Astrocyte of the cerebellum (primary cell): ENCODE measurements at places on chromosomes 3 and 15.

GRCh38 chr3:188721990-188722389 lies 449.8 kb upstream of the TPRG1 start:
- DNase-seq: no peak

GRCh38 chr3:129481766-129482332 lies 41.8 kb downstream of the IFT122 start:
- DNase-seq: no peak

- DNase-seq: no peak
Measured at GRCh38 chr3:102714567-102714966, 279.8 kb downstream of the ZPLD1 start.

- DNase-seq: no peak
Measured at GRCh38 chr3:129308636-129309035, 30.0 kb downstream of the HMCES start.

DNA sequence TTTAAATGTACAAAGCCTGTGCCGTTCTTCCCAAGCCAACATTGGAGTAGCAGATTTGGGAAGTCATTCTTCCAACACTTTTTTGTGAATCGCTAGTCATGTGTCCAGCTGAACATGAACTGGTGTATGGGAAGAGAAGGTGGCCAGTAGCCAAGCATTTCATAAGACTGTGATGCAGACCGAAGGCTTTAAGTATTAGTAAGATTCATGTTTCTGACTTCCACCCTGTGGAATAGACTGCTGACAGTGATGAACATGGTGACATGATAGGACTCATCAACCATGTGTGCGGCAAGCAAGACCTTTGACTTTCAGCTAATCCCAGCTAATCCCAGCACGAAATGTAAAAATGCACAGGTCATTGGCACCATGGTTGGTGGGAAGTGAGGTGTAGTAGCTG lies 48.3 kb upstream of the THSD4 start:
- no peak for DNase-seq

DNA sequence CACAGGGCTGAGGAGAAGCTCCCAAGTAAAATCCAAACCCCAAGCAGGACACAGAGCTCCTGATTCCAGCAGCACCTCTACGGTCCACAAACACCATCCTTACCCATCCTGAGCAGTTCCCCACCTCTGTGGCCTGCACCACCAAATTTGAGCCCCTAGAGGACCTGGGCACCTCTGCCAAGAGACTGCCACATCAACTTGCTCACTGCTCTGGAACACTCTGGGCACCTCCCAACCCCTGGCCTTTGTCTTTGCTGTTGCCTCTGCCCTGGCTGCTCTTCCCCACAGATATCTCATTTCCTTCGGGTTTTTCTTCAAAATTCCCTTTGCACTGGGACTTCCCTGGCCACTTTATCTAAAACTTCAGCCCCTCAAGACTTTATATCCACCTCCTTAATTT lies 5.8 kb downstream of the RLBP1 start:
- DNase-seq: no peak

- no peak for DNase-seq
Measured at GRCh38 chr3:64190517-64191515, 34.5 kb downstream of the PRICKLE2 start.

DNA sequence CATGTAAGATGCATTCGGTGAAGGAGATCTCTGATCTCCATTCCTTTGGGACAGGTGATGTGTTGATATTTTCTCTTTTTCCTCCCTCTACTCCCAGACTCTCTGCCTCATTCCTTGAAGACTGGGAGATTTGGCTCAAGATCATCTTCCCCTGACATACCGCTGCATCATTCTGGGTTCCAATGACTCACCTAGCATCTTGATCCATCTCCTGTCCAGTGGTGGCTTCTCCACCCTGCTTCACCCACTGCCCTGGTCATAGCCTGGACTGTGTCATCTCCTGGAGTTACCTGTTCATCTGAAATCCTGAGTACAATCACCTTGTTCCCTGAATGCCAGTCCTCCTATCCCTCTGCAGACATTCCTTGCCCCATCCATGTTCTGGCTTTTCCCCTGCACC lies 57.4 kb upstream of the TRAK1 start:
- no peak for DNase-seq

GRCh38 chr3:47423548-47424145 lies 42.8 kb downstream of the PTPN23 start:
- DNase-seq: no peak

- DNase-seq: no peak
Measured at GRCh38 chr3:25235466-25235865, 192.6 kb upstream of the RARB start.

DNA sequence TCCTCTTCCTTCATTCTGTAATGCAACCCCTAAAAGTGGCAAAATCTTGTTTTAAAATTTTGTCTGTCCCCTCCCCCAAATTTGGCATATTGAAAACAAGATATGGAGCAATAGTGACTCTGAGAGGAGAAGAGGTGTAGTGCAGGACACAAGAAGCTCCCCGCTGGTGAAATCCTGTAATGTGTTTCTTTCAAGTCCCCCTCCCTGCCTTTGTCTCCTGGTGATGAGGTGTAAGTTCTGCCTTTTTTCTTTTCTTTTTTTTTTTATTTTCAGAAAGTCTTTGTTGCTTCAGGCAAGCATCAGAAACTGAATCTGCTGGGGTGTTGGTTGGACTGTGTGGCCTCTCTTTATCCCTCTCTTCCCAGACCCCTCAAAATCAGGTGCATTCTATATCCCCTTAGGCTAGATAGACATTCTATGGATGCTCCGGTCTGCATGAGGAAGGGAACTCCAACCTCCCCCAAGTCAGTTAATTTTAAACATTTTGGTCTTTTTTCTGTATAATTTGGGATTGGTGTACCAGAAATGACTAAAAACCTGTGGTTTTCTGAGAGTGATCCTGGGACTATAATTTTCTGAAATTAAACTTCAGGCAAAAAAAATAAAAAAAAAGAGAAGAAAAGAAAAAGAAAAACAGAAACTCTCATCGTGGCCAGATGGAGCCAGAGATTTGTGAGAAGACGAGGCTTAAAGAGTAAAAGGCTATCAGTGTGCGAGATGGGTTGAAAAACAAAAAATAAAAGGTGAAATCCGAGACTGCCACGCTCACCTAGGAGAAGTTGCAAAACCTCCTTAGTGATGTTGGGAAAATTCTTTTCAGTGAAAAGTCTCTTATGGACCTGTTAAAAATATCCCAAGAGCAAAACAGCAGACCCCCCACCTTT lies 21.4 kb downstream of the ACKR2 start:
- no peak for DNase-seq

- DNase-seq: no peak
Measured at GRCh38 chr3:105367063-105367405, 325 bp downstream of the ALCAM start.

DNA sequence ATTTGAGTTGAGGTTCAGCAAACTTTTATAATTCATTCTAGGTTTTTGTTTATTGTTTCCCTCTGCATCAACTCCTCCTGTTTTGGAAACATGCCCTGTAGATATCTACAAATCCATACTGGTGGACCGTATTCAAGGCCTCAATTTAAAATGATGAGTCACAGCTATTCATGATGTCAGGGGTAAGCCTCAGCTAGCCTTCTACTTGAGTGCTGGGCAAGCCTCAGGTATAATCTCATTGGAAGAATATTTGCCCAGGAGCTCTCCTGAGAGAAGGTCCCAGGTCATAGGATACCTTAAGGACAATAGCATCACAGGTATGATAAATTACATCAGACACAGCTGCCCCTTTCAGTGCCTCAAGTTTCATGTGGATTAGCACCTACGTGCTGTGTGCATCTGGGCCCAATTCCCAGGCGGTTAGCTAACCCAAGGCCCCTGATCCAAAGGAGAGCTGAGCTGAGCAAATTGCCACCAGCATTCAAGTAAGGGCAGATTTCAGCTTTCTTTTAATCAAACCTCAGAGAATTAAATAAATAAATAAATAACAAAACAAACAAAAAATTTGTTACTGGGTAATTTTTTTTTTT lies 87.5 kb downstream of the KCNMB2 start:
- no peak for DNase-seq

- DNase-seq: no peak
Measured at GRCh38 chr3:14787630-14788029, 31.1 kb upstream of the FGD5 start.

GRCh38 chr15:31237043-31237324 lies 89.7 kb upstream of the KLF13 start:
- DNase-seq: no peak

GRCh38 chr15:70670680-70671079 lies 92.7 kb downstream of the UACA start:
- DNase-seq: peak; percentile 8

- DNase-seq: no peak
Measured at GRCh38 chr3:120642368-120642948, 39.6 kb downstream of the HGD start.

GRCh38 chr3:152718810-152719209 lies 116.1 kb upstream of the P2RY1 start:
- DNase-seq: no peak

DNA sequence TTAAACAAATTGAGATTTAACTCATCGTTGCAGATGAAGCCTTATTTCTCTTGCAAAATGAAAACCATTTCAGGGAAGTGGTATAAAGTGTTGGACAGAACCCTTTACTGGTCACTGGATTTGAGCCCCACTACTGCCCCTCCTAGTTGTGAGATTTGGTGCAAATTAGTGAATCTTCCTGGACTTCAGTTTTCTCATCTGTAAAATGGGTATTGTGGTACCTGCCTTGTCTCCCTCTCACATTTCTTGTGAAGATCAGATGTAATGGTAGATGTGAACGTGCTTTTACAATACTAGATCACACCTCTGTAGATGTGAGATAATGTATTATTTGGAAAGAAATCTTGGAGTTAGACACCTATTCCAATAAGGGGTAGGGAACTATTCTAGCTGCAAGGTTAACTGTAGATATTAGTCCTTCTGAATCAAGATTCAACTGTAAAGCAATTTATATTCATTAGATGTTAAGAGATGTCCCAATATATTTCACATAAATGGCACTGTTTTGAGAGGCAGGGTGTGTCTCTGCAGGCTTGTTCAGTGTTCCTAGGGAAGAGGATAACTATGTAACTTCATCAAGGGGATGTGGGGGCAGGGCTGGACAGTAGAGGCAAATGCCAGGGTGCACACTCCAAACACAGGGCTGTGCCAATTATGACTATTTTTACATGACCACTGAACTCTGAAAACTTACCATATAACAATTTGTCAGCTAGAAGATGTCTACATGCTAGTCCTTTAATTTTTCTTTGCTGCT lies 112.4 kb upstream of the PFN2 start:
- no peak for DNase-seq
